ENCODE measurements at places on chromosomes 3 and 15.
A peak's percentile ranks its signal among the peaks of the same experiment; 100 is the strongest.

- no peak for DNase-seq
Measured at GRCh38 chr3:171345107-171345843, 114.9 kb downstream of the TNIK start.

DNA sequence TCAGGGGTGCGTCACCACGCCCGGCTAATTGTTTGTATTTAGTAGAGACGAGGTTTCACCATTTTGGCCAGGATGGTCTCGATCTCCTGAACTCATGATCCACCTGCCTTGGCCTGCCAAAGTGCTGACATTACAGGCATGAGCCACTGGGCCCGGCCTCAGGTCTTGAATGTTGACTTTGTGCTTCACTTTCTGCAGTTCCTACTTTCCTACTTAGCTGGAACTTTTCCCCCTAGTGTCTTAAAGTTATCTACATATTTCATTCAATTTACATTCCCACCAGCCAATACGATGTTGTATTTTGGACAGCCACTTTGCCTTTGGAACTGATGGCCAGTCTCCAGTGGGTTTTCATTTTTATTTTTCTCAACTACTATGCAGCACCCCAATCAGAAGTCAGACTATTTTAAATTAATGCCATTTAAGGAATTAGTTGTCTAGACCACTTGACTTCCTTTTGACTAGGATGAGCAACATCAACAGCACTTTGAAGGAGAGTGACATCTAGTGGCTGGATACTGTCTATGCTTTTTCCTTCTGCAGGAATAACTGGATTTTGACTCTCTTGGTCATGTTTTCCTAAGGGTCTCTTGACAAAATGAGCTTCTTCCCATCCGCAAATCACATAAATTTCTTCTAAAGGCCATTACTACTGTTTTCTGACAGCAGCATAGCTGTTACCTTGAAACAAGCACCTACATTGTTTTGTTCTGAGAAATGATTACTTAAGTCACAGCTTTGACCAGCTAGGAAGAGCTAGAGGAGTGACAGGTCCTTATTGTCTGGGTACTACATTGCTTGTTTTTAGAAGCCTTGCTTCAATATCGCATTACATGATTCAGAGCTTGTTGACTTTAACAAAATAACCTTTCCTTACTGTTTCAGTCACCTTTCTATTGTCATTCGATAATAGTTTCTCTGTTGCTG lies 140.2 kb downstream of the ITPR1 start:
- DNase-seq: peak; percentile 63

- no peak for DNase-seq
Measured at GRCh38 chr3:118587847-118588246, 446.8 kb downstream of the IGSF11 start.

GRCh38 chr15:64014995-64015394 lies 31.3 kb downstream of the DAPK2 start:
- no peak for DNase-seq

- no peak for DNase-seq
Measured at GRCh38 chr3:13217736-13218540, 144.7 kb upstream of the IQSEC1 start.

DNA sequence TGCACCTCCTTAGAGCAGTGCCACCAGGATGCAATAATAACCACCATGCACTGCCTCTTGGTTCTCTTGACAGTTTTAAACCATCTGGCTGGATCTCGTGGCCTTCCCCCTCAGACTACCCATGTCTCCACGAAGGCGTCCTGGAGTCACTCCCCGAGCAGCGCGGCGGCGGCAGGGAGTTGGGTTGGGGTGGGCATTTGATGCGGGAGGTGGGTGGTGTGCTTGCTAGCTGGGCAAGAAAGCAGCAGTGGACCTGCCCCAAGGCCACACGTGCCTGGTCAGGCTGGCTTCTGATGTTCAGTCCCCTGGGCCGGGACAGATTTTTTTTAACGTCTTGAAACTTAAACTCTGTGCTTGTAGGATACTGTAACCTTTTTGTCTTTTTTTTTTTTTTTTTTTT lies 3.9 kb upstream of the TTLL3 start:
- DNase-seq: no peak

GRCh38 chr3:185561374-185561943 lies 9.1 kb upstream of the LIPH start:
- no peak for DNase-seq

- DNase-seq: no peak
Measured at GRCh38 chr3:180294282-180295027, 257.7 kb upstream of the PEX5L start.

DNA sequence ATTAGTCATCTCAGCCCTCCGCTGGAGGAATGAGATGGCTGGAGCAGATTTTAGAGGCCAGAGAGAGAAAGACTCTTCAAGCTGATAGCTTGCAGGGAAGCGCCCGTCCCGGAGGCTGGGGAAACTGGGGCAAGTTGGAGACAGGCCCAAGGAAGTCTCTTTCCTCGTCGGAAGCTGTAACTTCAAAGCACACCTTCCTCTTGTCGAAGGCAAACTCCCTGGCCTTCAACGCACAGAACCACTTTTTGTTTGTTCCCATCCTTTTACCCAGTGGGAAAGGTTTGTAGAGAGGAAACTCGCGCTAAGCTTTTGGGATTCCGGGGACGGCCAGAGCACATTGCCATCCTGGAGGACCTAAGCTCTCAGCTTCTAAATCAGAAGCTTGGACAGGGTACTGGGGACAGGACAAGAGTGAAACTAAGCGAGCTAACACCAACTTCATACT lies 900 bp upstream of the EOMES start:
- DNase-seq: no peak

- DNase-seq: no peak
Measured at GRCh38 chr15:95362306-95362705, 968.2 kb upstream of the NR2F2 start.

GRCh38 chr15:29852201-29852600 lies 29.9 kb upstream of the TJP1 start:
- DNase-seq: no peak

- no peak for DNase-seq
Measured at GRCh38 chr3:50327129-50327528, 894 bp downstream of the TUSC2 start.

- DNase-seq: no peak
Measured at GRCh38 chr3:23421811-23422516, 218.8 kb downstream of the UBE2E2 start.

DNA sequence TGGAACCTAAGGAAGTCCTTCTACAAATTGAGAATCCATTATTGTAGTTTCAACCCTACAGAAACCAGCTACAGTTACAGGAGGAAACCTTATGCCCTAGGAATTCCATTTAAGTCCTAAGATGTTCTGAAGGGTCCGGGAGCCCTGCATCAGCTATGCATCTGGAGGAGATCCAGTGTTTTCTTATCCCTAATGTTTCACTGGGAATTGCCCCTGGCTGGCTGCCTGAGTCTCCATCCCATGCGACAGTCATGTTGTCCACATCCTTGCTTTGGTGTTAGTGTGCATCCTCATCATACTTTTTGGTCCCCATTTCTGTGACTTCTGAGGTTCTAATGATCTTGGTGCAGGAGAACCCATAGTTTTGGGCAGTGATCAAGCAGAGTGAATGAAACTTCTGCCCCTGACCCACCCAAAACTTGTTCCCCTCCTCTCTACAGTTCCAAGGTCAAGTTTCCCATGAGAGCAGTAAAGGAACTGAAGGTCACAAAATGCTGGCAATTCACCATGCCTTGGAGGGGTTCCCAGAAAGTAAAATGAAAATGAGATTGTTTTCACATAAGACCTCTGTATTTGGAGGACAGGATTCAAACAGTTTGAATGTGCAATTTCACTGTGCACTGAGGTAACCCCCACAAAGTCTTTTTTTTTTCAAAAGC lies 121.9 kb upstream of the PHLDB2 start:
- DNase-seq: no peak

DNA sequence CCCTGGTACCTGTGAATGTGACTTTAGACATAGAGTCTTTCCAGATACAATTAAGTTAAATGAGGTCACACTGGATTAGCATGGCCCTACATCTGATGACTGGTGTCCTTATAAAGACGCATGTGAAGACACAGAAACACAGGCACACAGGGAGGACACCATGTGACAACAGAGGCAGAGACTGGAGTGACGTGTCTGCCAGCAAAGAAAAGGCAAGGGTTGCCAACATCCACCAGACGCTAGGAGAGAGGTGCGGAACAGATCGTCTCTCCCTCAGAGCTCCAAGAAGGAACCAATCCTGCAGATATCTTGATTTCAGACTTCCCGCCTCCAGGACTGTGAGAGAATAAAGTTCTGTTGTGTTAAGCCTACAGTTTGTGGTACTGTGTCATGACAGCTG lies 42.8 kb downstream of the CX3CR1 start:
- no peak for DNase-seq

DNA sequence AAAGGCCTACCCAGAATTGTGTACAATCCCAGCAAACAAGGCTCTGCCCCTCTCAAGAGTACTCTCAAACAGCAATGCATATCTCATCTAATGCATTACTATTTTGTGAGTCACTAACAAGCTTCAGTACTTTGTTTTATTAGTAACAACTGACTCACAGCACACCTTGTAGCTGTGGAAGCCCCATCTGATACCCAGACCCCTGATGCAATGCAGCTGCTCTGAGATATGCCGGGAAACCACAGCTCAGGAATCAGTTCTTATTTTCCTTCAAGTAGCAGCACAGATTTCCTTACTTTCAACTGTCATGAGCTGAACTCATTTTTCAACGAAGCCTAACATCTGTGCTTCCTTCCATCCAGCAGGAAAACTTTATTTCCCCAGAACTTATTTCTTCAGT lies 37.8 kb downstream of the CCNL1 start:
- DNase-seq: no peak

GRCh38 chr15:64691896-64692565 lies 83.4 kb downstream of the RBPMS2 start:
- DNase-seq: no peak

GRCh38 chr3:113771993-113772392 lies 25.2 kb downstream of the ATP6V1A start:
- no peak for DNase-seq

GRCh38 chr15:33865416-33865815 lies 102.9 kb upstream of the CHRM5 start:
- DNase-seq: no peak

GRCh38 chr3:149954812-149955211 lies 15.9 kb downstream of the PFN2 start:
- DNase-seq: no peak

DNA sequence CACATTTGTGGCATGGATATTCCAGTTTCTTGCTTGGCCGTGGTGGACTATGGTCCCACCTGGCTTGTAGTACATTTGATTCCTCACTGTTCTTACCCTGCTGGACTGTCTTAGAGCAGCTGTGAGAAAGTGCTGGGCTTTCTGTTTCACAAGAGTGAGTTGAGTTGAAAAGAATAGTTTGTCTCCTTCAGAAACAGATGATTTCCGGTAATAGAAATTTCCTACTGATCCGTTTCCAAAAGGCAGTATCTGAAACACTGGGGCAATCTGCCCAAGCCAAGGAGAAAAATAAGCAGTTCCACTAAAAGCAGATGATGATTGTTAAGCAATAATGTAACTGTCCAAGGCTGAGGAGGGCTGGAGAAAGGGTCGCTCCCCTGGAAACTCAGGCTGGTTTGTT lies 96.0 kb downstream of the SUCLG2 start:
- DNase-seq: no peak

DNA sequence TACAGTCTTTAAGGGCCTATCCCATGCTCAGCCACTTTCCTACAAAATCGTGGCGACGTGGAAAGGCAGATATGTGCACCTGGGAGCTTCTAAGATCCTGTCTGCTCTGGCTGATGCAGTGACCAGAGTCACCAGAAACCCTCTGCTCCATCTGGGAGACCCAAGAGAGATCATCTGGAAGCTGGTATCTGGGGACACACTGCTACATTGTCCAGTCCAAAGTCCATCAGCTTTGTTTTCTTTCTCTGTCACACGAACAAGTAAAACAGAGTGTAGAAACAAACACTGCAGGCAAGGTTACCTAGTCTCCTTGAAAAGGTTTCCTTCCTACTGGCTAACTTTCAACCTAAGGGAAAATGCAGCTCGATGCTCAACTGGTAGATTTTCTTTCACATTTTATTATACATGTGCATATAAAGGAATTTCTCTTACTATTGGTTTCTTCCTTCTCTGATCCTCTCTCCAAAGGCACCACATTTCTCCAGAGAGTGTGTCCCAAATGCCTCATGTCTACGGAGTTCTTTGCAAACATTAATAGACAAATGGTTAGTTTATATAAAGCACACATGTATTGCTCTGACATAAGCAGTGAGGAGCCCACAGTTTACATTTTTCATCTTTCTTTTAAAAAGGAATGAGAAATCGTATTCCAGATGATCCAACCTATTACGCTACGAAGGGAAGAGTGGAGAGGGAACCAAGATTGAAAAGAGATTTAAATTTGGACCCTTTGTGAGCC lies 8.3 kb upstream of the GREM1 start:
- DNase-seq: no peak

GRCh38 chr3:81666502-81667121 lies 94.8 kb downstream of the GBE1 start:
- DNase-seq: no peak

GRCh38 chr3:114942773-114943172 lies 204.3 kb downstream of the ZBTB20 start:
- no peak for DNase-seq

DNA sequence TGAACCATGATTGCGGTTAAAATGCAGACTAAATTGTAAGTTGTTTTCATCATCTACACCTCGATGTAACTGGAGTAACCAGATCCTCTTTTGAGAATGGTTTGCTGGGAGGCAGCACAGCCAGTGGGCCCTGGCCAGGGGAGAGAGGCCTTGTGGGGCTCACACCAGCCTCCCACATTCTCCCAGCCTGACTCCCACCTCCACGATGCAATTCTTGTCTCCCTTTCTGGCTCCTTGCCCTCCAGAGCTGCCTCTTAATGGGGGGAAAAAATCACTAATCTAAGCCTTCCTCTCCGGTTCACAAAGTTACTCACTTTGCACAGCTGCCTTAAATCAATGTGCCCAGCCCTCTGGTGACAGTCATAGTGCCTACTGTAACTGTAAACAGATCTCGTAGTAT lies 17.9 kb upstream of the PAQR5 start:
- DNase-seq: no peak

GRCh38 chr3:194019398-194020165 lies 116.4 kb upstream of the HES1 start:
- no peak for DNase-seq

DNA sequence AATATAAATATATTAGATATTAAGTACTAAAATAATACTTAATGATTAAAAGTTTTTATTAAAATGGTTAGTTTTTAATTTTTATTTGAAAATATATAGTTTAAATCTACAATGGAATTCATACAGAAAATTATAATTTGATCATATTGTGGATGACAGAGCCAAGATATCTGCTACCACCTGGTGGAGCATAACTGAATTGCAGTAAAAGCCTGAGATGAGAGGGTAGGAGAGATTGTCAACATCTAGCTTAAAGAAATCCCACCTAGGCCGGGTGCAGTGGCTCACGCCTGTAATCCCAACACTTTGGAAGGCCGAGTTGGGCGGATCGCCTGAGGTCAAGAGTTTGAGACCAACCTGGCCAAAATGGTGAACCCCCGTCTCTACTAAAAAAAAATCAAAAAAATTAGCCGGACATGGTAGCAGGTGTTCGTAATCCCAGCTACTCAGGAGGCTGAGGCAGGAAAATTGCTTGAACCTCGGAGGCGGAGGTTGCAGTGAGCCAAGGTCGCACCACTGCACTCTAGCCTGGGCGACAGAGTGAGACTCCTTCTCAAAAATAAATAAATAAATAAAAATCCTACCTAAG lies 25.1 kb upstream of the CSTA start:
- no peak for DNase-seq

GRCh38 chr3:43707266-43707665 lies 16.5 kb downstream of the ABHD5 start:
- no peak for DNase-seq

- no peak for DNase-seq
Measured at GRCh38 chr15:84836844-84837243, 19.7 kb downstream of the ALPK3 start.

Measured in T-helper 2 cell (primary cell).